LNCaP clone FGC (cell line): ENCODE measurements at places on chromosomes 6 and 20.
A peak's percentile ranks its signal among the peaks of the same experiment; 100 is the strongest.

DNA sequence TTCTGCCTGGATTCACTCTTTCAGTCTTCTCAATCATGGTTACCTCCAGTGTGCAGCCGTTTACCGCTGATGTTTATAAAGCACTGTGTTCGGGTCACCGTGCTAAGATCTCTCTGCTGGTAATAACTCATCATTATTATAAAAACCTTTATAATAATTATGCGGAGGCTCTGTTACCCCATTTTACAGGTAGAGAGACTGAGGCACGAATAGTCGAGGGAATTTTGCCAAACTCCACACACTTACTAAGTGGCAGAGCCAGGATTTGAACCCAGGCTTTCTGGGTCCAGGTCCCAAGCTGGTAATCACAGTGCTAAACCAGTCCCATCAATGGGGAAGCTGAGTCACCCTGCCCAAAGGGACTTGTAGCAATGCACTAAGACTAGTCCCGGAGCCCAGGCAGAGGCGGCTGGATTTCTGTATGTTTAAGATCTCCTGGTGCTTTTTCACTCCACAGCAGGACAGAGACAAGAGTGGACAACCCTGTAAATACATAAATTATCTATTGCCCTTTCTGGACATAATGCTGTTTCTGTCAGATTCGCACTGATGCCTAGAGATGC, 48.1 kb downstream of the SYNJ2 start:
- no peak for DNase-seq

GRCh38 chr6:125287718-125288117, 14.0 kb downstream of the HDDC2 start:
- DNase-seq = no peak

- no peak for DNase-seq
Observed at GRCh38 chr20:49792006-49792405, 20.6 kb upstream of the SLC9A8 start.

DNA sequence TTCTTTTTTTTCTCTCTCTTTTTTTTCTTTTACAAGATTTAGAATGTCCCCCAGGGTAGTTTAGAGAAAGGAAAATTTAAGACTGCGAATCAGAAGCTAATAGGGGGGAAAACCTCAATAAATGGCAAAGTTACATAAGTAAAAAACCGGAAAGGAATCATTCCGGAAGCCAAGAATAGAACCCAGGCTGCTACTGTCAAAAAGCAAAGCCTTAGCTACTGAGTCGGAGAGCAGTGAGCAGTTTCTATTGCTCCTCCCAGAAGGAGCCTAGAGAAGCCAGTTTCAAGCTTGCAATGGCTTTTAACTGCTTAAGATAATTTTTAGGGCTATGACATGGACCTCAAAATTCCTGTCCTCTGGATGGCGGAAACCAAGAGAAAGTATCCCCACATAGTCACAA, 31.6 kb downstream of the SAMD5 start:
- no peak for DNase-seq

DNA sequence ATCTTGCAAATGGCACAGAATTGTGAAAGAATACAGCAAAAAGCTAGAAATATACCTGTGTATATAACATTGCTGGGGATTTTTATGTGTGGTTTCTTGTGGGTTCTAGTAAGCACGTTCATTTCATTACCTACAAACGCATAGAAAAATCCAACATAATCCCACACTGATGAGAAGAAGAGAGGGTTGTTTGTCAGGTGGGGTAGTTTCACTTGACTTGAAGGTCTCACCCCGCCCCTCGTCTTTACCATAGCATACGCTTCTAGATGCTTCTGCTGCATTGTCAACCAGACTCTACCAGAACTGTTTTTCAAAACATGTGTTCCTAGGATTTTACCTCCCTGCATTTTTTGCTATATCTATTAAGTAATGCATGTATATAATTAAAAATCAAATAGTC, 284.1 kb upstream of the TAB2 start:
- DNase-seq = no peak

- DNase-seq = no peak
Observed at GRCh38 chr20:39036011-39036410, 73.9 kb downstream of the DHX35 start.

- no peak for DNase-seq
Observed at GRCh38 chr6:104642871-104643270, 216.8 kb downstream of the HACE1 start.

- no peak for DNase-seq
Observed at GRCh38 chr20:61263084-61263695, 11.1 kb downstream of the CDH4 start.

- no peak for DNase-seq
Observed at GRCh38 chr6:110705543-110705942, 109.7 kb downstream of the CDK19 start.

GRCh38 chr6:84166395-84166794, 61.0 kb downstream of the CEP162 start:
- peak; percentile 56 for DNase-seq

DNA sequence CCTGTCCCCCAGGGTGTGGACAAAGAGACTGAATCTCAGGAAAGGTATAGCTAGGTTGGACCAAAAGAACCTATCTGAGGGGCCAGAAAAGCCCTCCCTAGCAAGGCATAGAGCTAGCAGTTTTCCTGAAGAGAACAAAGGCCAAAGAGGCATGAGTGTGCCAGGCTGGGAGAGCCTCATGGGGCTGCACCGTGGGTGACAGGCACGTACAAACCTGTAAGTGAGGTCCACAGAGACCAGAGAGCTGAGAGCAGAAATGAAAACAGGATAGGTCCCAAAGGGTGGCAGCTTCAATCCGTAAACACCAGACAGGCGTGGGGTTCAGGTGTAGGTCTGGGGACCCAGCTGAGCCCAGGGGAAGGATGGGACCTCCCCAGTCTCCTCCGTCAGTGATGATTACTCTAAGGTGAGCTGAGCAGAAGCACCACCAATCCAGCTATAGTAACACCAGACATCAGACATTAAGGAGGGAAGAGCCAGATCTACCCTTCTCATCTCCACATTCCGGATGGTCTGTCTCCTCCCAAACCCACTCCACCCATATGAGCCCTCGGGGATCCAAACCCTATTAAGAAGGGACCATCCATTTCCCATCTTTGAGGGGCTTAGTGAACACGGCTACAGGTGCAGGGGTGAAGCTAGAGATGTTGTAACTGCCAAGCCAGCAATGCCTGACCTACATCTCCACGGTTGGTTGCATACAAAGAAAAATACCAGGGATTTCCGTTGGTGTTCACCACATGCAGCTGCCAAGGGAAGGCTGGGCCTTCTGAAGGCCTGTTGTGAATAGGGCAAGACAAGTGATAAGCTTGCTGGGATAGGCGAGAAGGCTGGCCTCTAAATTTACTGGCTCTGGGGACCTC, 38.3 kb downstream of the BCL2L1 start:
- no peak for DNase-seq

DNA sequence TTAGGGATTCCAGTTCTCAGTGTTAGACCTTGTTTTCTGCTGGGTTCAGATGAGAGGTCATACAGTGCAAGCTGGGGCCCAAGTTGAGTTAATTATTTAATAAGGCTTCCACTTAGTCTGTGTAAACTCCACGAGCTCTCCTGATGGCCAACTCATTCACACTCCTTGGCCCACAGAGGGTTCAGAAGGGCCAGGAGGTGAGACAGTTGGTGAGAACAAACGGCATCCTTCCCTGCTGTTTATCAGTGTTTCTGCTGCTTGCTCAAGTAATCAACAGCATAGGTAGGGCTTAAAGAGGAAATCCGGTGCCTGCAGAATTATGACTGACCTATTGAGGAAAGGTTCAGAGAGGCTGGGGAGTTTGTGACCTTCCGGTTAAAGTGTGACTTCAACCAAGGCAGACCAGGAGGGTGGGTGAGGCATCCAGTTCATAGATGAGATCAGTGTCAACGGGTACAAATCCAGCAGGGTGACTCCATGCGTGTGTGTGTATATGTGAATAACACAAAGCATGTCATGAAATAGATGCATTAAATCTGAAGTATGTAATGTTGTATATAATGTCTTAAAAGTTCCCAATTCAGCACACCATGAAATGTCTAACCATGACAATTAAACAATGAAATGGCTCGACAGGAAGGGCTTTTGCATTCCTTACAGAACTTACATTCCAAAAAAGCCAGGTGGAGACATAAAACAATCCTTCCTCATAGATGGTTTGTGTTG, 37.4 kb upstream of the BCAS1 start:
- no peak for DNase-seq

- DNase-seq = no peak
Observed at GRCh38 chr6:82246802-82247504, 591 bp downstream of the IBTK start.

DNA sequence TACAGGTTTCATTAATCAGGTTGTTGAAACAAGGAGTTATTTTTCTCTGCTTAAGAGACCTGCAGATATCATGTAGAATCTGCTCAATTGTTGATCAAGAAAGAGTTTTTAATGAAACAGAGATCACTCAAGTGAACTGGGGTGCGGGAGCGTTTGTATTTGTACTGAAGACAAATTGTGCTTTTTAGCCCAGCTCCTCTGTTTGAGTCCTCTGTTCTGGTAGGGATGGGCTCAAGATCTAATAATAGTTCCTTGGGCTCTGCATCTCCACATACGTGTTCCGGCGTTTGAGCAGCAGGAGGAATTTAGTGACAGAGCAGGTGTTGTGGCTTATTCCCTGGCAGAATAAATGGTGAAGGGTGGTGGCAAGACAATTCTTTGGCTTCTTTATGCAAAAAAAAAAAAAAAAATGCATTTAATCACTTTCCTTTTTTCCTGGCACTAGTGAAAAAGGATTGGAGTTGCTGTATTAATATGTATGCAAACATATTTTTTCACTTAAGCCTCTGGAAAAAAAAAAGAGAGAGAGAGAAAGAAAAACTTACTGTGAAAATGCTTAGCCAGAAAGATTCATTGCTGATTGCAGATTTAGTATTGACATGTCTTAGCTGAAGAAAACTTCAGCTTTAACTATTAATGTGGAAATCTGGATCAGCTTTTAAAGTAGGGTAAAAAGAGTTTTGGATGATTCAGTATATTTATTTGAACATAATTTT, 4.0 kb downstream of the CITED2 start:
- DNase-seq = no peak

GRCh38 chr6:170313716-170314295, 7.2 kb downstream of the FAM120B start:
- no peak for DNase-seq

DNA sequence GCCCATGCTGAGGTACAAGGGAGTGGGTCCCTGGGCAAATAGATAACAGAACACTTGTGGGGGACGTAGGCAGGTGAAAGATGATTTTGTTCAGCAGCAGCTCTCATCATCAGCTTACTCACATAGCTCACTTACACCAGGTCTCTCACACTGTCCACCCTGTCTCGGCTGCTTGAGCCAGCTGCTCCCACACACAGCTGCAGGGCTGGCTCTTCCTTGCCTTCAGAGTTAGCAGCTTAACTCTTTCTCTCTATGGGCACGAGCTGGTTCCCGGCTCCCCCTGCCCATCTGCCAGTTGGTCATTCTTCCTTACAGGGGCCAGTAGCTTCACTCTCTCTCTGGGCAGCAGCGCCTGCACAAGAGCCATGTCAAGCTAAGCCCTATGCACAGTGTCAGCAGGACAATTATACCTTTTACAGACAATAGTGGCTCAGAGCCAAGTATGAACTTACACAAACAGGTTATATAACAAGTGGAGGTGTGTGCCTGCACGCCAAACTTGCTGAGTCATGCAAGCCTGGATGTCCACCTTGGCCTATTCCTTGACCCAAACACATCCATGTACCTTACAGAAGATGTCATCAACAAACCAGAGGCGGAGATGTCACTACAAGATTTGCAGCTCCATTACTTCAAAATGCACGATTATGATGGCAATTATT, 18.7 kb downstream of the ZNF391 start:
- no peak for DNase-seq

- DNase-seq = no peak
Observed at GRCh38 chr20:33113387-33113908, 34.0 kb downstream of the BPIFB4 start.

DNA sequence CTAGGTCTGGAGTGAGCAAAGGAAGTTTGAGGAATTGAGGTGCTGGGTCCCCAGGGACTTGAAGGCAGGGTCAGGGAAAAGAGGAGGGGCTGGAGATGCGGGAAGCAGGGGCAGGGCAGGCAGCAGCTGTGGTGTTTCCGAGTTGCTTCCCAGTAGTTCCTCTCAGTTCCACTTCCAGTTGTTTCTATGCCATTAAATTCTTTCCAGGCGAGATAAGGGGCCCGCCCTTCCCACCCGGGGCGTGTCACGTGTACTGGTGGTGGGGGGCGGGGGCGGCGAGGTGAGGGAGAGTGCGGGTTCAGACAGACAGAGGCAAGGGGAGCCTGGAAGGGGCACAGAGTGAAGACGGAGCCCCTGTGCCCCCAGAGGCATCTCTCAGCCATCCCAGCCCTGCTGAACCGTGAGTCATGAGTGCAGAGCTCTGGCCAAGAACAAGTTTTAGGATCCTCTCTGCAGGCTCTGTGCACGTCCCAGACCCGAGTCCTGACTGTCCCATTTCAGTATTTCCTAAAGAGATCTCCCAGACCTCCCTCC, 977 bp downstream of the TNXB start:
- DNase-seq = no peak

- DNase-seq = no peak
Observed at GRCh38 chr20:50520222-50520880, 10.2 kb downstream of the PTPN1 start.

GRCh38 chr6:8088886-8089285, 13.5 kb downstream of the EEF1E1 start:
- DNase-seq = no peak

DNA sequence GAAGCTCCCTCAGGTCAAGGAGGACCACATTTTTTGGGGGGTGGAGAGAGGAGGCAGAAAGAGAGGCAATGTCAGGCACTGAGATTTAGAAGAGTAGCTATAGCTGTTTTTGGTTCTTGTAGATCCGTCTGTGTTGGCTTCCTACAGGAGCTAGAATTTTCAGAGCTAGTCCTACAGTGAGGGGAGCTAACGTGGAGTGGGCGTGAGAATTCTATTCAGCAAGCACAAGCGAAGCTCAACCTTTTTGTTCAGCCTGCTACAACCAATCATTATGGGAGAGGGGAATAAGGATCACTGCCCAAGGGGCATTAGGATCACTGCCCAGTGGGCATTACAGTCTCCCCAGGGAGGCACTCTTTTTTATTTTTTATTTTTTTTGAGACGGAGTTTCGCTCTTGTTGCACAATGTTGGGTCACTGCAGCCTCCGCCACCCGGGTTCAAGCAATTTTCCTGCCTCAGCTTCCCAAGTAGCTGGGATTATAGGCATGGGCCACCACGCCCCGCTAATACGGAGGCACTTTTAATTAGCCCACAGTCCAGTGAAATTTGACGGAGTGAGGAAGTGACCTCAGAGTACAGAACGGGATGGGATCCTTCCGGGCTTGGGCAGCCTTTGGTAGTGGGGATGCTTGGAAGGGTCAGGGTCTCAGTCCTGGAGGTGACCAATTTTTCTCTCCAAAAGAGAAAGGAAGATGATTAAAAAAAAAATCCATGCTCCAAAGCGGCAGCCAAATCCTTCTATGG, 1.1 kb upstream of the PANK2 start:
- no peak for DNase-seq
